ENCODE measurements at places on chromosomes 11 and 22. TPM values are rescaled to one million over a fixed set of nuclear protein-coding genes. Genes with fewer than 3 reads are reported as not detected.

The MAP6 gene
- total RNA-seq: 1.9 TPM

The OR52I1 gene
- not detected for total RNA-seq

The SMTNL1 gene
- total RNA-seq: not detected

The BRSK2 gene
- total RNA-seq: 7.9 TPM

The DDI1 gene
- not detected for total RNA-seq

The SYT8 gene
- 0.41 TPM for total RNA-seq

The SCGB1A1 gene
- total RNA-seq: not detected

The C11orf42 gene
- not detected for total RNA-seq

The FERMT3 gene
- total RNA-seq: 1.2 TPM

The GUCY1A2 gene
- 0.06 TPM for total RNA-seq

The PNPLA5 gene
- not detected for total RNA-seq

The OR51B2 gene
- not detected for total RNA-seq

The CRYAB gene
- total RNA-seq: 15.9 TPM

Data from A549 treated with ZK216348 at 1 μM for 4 hours (cell line).